ENCODE measurements at places on chromosomes 7 and 10.

GRCh38 chr7:121020249-121020988 is 31.9 kb downstream of the CPED1 start:
- DNase-seq: no peak

- DNase-seq: no peak
Observed at GRCh38 chr7:148630078-148630477, 39.5 kb downstream of the C7orf33 start.

GRCh38 chr10:113313048-113313602 is 239.7 kb upstream of the HABP2 start:
- DNase-seq: no peak

- no peak for DNase-seq
Observed at GRCh38 chr10:4733150-4733842, 92.7 kb upstream of the AKR1E2 start.

- no peak for DNase-seq
Observed at GRCh38 chr10:71064413-71065118, 147.8 kb upstream of the UNC5B start.

DNA sequence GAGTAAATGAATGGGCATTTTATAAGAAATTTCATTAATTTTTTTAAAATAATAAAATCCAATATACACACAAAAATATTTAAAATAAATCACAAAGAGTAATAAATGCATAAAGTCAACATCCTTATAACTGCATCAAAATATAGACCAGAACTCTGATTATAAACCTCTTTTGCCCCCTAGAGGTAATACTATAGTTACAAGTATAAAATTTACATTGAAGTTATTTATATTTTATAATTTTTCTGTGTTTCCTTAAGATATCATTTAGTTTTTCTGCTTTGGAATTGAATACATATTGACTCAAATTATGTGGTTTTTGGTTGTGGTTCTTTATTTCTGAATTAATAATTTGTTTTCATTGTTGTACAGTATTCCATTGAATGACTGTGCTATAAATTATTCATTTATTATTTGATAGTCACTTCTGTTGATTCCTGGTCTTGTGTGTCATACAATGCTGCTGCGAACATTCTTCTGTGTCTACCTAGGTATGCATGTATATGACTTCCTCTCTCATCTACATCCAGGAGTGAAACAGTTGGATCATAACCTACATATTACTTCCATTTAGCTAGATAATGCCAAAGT is 673.6 kb downstream of the IPMK start:
- DNase-seq: no peak

DNA sequence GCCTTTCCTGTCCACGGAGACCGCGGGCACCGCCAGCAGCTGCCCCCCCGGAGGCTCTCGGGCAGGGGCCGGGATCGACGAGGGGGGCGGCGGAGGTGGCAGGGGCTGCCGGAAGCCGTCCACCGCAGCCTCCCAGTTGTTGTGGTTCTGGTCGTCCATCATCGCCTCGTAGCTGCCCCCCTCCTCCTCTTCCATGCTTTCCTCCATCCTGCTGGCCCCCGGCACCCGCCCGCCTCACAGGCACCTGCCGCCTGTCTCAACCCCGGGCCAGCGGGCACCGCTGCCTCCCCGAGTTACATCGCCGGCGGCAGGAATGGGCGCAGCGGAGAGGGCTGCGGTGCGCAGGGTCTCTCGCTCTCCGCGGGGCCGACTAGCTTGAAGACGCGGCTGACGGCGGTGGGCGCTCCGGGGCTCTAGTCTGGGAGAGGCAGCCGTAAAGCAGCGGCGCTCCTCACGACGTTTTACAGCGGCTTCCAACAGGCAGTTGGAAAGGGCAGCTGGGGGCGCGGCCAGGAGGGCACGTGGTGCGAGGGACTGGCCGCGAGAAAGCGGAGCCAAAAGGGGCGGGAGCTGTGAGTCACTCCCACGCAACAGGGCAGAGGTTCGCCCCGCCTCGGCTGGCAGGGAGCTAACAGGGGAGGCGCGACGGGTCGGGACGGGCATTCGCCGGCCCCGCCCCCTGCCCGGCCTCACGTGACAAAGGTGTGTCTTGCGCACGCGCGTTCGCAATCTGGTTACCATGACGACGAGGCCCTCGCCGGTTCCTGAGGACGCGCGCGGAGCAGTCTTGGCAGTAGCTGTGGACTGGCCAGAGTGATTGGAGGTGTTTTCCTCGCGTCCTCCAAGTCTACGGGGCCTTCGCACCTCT is at the start of gene CACUL1:
Gene CACUL1 (minus strand): TSS at position 415 of the 868 bp plus-strand sequence. CDS start 208 bp downstream, at position 207.
- DNase-seq: peak; percentile 100

GRCh38 chr7:47418601-47419309 is 163.2 kb downstream of the TNS3 start:
- DNase-seq: no peak

DNA sequence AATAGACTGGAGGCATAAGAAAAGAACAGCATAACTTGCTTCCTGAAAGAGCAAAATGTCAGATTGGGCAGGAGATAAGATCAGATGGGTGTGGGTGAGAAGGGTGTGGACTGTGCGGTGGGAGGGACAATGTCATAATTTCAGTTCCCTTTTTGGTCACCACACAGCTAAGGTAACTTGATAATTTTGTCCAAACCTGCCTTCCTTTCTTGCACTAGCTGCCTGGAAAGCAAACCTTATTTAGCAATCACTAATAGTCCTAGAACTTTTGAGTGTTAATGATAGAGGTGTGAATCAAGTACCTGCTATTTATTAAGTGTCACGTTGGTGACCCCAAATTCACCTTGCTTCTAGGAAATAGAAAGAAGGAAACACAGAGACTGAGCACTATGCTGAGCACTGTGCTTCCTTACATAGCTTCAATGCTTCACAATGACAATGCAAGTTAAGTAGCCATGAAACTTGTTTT is 72.4 kb upstream of the SP4 start:
- peak; percentile 25 for DNase-seq

- no peak for DNase-seq
Observed at GRCh38 chr7:31603046-31603445, 84.0 kb upstream of the PPP1R17 start.

- DNase-seq: no peak
Observed at GRCh38 chr10:131802156-131802915, 98.5 kb upstream of the PPP2R2D start.

GRCh38 chr10:51382181-51382580 is 307.9 kb downstream of the PRKG1 start:
- DNase-seq: no peak

GRCh38 chr10:49096890-49097445 is 18.4 kb downstream of the VSTM4 start:
- no peak for DNase-seq

GRCh38 chr10:51368943-51369342 is 294.7 kb downstream of the PRKG1 start:
- no peak for DNase-seq

DNA sequence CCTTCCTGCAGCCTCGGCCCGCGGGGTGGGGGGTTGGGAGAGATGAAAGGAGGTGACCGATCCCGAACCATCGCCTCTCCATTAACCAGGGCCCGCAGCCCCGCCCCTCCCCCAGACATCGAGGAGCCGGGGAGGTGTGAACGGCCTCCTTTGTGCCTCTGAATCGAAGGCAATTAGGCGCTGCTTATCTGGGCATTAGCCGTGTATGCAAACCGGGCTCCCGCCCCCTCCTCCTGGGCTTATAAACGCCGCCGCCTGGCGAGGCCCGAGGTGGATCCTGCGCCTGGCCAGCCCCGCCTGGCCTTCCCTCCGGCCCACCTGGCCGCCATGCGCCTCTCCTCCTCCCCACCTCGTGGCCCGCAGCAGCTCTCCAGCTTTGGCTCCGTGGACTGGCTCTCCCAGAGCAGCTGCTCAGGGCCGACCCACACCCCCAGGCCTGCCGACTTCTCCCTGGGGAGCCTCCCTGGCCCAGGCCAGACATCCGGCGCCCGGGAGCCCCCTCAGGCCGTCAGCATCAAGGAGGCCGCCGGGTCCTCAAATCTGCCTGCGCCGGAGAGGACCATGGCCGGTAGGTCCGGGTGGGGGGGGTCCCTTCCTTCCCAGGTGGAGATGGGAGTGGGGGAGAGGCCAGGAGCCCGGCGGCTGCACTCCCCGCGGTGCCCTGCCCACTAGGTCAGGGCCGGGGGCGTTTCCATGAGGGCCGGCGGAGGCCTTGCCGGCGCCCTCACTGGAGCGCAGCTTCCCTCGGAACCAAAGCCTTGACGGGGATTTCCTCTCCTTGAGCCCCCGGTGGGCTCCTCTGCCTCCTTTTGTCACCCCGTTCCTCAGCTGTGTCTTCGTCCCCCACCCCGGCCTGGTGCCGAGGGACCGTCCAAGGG is at the start of gene VENTX:
Gene VENTX (plus strand): TSS at position 268 of the 878 bp plus-strand sequence. CDS start 60 bp downstream, at position 328.
- no peak for DNase-seq

- DNase-seq: peak; percentile 30
Observed at GRCh38 chr10:103584216-103585010, 90.9 kb downstream of the NEURL1 start.

DNA sequence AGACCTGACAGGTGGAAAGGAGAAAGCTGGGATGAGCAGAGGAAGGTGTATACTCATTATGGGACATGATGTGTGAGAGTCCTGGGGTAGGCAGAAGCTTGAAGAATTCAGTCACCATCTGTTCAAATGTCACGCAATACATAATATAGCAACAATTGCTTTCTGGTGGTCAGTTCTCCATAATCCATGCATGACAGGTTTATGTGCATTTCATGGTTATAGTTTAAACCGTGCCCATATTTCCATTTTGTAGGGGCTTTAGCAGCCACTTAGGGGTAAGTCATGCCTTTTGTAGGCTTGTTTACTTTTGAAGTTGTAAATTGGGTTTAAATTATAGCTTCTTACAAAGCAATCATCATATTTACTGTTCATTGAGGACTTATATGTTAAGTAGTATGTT is 158.8 kb downstream of the NXPH1 start:
- no peak for DNase-seq

DNA sequence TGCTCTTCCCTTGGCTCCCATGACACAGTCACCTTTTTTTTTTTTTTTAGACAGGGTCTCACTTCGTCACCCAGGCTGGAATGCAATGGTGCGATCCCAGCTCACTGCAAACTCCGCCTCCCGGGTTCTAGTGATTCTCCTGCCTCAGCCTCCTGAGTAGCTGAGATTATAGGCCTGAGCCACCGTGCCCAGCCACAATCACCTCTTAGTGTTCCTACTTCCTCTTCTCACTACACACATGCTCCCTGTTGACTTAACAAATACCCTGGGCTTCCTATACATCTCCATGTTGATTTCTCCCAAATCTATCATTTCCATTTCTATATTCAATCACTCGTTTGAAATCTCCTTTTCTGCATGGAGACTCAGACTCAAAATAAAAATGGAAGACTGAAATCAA is 91.7 kb downstream of the CUBN start:
- DNase-seq: no peak

GRCh38 chr10:70145166-70145665 is 1.3 kb downstream of the TYSND1 start:
- no peak for DNase-seq

GRCh38 chr7:13979671-13980435 is 9.6 kb downstream of the ETV1 start:
- no peak for DNase-seq

DNA sequence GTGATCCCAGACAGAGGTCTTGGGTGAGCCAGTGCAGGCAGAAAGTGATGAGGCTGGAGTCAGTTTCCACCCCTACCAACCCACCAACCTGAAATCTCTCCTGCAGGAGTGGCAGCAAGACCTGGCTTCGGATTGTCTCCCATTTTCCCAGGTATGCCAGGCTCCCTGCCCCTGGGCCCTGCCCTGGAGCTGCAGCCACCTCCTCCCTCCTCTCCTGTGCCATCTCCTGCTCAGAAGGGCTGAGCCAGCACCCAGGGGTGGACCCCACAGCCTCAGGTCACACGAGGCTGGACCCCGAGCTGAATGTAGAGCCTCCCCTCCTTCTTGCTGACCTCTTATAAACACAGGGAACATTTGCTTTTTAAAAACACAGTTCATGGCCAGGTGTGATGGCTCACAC is 17.0 kb upstream of the LIMK1 start:
- no peak for DNase-seq

- no peak for DNase-seq
Observed at GRCh38 chr10:124318076-124318475, 100.6 kb downstream of the OAT start.

DNA sequence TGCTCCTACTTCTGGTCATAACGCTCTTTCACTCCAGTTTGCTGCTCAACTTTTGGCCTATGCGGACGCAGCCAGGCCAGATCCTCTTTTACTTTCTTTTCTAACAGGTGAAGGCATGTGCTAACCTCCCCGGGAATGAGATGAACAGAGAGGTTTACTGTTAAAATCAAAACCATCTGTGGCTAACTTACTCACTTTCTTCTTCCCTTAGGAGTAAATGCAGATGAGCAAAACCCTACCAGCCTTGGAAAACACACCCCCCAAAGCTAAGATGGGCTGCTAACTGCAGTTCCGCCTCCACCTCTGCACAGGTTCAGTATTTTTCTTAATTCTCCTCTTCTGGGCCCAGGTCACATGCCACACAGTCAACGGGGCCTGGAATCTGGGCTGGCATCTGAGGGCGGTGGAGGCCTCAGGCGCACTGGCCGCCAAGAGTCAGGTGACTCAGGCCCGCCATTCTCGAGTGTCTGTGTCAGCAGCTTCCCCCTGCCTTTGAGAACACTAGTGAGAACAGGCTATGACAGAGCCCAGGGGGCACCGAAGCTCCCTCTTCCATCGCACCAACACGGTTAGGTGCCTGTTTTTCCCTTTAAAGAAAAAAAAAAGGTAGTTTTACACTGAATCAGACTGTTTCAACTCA is 11.1 kb downstream of the FAM53B start:
- no peak for DNase-seq
